ENCODE measurements at places on chromosomes 5 and 9. TPM values are rescaled to one million over a fixed set of nuclear protein-coding genes. Genes with fewer than 3 reads are reported as not detected.

Gene OBP2B
- not detected for total RNA-seq

Gene PLAA
- total RNA-seq: 31.9 TPM

Gene PHF24
- not detected for total RNA-seq

Gene ACOT12
- total RNA-seq: not detected

Gene PCDHA6
- not detected for total RNA-seq

Gene FREM1
- total RNA-seq: not detected

Gene KCNIP1
- total RNA-seq: not detected

Gene OTP
- not detected for total RNA-seq

Gene PRSS3
- not detected for total RNA-seq

Gene SH2D3C
- 30.3 TPM for total RNA-seq

DNA sequence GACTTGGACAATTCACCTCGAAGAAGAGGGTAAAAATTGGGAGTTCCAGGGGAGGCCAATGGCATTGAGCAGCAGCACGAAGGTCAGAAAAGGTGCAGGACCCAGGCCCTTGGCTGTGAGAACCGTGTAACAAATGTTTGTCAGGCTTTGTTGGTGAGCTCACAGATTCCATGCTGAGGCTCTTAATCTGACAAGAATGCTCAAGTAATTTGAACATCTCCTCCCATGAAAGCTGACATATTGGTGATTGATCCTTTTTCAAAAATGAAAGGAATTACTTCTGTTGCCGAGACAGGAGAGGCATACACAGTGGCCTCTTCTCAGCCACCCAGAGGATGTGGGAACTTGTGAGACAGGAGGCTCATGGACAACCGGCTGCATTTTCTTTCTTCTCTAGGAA is 11.6 kb downstream of the RAI14 start:
- no peak for DNase-seq

GRCh38 chr9:23743036-23743435 is 83.0 kb downstream of the ELAVL2 start:
- no peak for DNase-seq

DNA sequence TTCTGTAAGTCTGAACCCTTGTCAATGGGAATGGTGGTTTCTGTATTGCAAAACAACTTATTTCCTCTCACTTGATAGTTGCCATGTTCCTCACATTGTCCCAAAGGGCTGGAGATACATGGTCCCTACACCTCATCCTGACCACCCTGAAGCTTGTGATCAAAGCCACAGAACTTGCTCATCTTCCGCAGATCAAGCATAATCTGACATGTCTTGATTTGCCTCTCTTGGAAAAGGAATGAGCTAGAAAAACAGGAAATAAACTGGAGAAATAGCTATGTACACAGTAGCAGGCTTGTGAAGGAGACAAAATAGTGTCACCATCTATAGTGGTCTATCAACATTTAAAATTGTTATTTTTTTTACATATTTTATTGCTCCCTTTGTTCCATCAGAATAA is 871.9 kb upstream of the C9orf72 start:
- DNase-seq: no peak

GRCh38 chr9:110579034-110579861 is at the start of gene SVEP1:
TSS of gene SVEP1 (minus strand) at chr9:110579741. CDS start at chr9:110579543, 198 bp downstream.
- DNase-seq: no peak

DNA sequence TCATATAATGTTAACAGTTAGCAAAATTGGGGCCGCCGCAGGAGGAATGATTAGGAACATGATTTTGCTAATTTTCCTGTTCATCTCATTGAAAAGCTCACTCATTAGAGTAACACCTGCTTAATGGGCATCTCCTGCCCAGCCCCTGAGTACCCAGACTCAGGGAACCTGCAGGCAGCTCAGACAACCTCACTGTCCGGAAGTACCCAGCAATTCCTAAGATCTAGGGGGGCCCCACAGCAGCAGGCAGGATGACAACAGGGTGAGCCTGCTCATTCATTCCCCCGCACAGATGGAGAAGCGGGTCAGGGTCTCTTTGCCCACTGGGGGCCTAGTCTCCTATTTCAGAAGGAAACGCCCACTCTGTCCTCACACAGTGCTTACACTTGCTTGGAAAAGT is 12.6 kb downstream of the FAM78A start:
- DNase-seq: no peak

DNA sequence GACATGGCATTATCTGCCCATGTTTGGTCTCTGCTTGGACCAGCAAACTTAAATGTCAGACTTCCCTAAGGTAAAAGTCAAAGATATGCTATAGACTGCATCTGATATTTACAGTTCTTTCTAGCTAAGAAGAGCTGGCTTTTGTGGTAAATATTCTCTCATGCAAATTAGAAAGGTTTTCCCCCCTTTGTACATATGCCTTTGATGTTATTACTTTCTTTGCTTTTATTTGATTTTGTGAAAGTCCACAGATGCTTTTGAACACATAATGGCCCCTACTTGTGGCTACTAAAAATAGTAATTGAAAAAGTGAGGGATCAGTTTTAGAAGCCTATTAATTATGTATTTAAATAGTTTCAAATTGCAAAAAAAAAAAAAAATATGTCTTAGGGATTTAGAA is 104.2 kb downstream of the SV2C start:
- DNase-seq: no peak

- DNase-seq: no peak
These were observed 66.6 kb downstream of the ZNF474 start for GRCh38 chr5:122195802-122196394.

DNA sequence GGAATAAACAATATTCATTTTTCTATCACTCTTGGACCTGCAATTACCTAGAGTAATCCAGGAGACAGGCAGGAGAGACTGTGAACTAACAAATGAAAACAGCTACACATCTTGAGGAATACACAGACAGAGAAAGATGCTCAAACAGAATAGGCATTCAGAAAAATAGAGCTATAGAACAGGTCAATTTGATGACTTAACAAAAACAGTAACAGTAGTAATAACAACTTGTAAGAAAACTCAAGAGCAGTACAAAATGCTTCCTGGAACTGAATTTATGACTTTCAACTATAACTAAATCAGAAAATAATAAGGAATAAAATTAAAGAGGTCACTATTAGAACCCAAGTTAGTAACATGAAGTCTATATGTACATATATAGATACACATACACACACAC is 579.3 kb downstream of the TLR4 start:
- no peak for DNase-seq

DNA sequence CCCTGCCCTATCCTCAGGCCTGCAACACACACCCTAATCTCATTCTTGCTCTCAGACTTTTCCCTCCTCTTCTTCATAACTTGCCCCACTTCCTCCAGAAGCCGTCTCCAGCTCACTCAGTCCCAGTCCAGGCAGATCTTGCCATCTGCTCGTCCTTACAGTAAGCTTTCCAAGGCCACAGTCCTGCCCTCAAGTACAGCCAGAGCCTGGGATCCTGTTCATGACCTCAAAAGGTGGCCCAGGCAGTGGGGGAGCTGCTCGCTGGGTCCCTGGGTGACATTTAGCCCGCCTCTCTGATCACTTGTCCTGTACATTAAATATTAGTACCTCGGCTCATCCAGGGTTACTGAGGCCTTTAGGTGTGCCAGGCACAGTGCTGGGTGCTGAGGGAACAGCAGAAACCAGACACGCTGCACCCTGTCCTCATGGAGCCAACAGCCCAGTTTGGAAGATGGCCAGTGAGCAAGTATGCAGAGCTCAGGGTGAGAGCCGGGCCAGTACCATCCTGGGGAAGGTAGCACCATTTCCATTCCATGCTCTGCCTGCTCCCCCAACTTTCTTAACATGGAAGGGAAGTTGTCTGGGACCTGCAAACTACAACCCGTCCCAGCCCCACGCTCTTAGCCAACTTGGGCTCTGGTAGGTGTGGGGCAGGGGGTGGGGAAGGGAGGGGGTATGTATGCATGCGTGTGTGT is 100.4 kb downstream of the C5orf15 start:
- no peak for DNase-seq

DNA sequence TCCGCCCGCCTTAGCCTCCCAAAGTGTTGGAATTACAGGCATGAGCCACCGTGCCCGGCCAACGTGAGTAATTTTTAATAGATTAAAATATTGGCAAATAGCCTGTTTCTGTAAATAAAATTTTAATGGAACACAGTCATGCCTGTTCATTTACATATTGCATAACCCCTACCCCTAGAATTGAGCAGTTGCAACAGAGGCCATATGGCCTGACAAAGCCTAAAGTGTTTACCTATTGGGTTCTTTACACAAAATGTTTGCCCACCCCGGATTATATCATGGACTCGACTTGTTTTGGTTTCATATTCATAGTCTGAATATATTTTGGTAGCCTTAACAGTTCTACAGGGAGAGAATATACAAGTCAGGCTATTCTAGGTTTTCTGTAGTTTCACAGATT is 5.3 kb downstream of the NSA2 start:
- no peak for DNase-seq

DNA sequence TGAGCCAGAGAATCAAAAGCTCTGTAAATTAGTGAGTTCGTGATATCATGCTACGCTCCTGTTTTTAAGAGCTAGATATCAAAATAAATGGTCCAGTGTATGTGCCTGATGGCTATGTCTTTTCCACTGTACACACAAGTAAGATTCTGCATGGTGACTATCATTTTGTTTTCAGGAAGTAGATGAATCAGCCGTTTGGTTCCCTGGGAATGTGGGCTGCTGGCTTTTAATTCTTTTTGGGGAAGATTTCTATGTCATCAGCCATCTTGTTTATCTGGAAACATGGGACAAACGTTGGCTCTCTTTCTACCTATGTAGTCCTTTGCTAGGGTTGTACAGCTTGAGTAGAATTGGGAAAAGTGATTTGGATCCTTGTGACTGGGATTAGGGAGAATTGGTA is 126.7 kb downstream of the GRIA1 start:
- no peak for DNase-seq

DNA sequence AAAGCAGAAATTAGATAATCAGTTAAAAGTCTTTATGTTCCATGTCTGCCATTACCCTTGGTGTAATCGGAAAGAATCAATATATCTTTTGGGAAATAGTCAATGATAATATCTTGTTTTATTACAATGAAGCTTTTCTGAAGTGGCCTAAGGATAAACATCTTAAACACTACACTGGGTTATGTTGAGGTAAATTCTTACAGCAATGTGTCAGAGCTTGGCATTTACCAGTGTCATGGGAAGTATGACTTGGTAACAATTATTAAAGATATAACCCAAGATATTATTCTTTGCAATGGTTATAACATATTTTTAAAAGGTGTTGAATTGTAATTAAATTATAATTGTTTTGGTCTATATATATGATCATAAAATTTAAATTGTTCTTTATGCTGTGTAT is 84.7 kb downstream of the CFAP95 start:
- no peak for DNase-seq

DNA sequence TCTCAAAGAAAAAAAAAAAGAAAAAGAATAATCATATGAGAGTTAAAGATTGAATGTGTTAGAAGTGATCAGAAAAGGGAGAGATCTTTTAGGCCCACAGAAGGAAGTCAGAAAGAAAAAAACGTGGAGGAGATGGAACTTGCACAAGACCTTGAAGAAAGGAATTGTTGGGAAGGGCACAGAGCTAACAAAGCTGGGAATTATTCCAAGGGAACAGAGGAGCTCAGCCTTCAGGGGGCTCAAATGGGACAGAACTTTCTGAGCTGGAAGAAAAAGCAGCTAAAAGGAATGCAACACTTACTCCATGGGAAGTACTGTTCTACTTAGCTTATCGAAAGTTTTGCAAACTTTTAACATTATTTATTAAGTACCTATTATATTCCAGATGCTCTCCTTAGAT is 153.4 kb upstream of the ADRA1B start:
- no peak for DNase-seq

- no peak for DNase-seq
These were observed 10.3 kb upstream of the NME5 start for GRCh38 chr5:138149530-138149929.

- DNase-seq: no peak
These were observed 260.4 kb downstream of the GABRB2 start for GRCh38 chr5:161286066-161286655.

DNA sequence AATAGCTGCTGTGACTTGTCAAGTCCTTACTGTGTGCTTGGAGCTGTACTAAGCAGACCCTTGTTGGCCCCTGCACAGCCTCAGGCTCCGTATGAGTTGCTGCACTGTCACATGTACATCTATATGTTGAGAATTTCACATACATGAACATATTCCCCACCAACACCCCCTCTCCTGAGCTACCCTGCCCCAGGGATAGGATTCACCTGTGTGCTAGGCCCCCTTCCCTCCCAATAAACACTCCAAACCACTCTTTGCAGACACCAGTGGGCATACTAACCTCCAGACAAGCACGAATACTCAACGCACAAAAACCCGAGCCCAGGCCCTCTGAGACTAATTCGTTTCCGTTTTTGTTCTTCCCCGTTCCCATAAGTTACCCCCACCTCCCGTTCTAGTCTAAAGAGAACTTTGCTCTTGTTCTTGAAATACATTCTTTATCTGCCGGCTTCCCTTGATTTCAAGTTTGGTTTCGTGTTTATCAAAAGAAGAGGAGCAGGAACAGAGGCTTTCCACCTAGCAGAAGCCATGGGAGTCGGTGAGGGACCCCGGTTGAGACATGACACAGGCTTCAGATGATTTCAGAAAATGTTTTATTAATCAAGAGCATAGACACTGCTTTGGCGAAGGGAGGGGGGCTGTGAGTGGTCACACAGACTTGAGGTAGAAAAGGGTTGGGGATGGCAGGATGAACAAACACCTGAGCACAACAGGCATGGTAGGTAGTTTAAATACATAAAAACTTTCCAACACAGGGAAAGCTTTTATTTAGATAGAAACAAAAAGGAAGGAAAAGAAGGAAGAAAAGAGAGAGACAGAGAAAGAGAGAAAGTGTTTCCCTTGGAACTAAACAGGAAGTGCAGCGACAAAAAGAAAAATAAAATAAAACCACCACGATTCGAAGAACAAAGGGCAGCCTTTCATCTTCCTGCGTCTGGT is 3.4 kb downstream of the HAND1 start:
- no peak for DNase-seq

DNA sequence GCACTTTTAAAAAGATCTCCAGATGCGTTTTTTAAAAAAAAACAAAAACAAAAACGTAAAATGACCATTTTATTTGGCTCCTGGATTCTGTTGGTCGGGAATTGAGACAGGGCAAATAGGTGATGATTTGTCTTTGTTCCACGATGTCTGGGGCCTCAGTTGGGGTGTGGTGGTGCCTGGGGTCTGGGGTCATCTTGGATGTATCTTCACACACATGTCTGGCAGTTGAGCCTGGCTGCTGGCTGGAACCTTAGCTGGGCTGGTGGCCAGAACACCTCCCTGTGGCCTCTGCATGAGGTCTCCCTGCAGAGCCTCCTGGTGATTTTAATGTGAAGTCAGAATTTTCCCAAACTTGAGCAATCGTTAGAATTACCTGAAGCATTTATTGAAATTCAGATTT is 42.5 kb upstream of the BASP1 start:
- no peak for DNase-seq

All from activated CD8-positive, alpha-beta T cell treated with anti-CD3 and anti-CD28 coated beads for 36 hours (primary cell).